NCI-H1694 treated with DMSO at 0.1 percent for 48 hours (cell line): ENCODE measurements at places on chromosomes 1 and 21.
A peak's percentile ranks its signal among the peaks of the same experiment; 100 is the strongest.

DNA sequence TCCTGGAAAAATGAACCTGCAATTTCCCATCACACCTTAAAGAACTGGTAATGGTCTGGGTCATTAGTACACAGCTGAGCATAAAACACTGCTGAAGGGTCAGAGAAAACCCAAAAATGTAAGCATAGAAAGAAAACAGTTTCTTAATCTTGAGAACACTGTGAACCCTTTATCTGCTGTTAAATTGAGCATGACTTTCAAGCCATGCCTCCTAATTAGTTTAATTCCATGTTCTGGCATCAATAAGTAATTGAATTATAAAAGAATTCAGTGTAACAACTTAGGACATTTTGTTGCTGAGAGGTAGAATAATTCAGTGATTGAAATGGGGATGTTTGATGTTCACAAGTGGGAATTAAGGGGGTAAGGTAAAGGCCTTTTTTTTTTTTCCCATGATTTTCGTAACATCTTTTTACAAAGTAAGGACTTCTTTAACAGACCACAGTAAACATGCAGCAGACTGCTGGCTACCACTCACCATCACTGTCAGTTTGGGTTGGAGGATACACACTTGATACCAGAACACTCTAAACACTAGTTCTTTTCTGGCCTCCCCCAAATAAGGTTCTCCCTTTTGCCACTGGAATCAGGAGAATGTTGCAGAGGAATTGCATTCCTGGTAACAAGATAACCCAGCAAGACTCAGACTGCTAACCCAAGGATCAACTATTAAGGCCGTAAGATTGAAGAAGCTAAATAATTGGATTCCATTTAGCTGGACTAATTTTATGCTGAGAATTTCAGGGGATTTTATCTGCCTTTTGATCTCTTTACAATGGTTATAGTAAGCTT lies 3.0 kb downstream of the RWDD3 start:
- no peak for DNase-seq

DNA sequence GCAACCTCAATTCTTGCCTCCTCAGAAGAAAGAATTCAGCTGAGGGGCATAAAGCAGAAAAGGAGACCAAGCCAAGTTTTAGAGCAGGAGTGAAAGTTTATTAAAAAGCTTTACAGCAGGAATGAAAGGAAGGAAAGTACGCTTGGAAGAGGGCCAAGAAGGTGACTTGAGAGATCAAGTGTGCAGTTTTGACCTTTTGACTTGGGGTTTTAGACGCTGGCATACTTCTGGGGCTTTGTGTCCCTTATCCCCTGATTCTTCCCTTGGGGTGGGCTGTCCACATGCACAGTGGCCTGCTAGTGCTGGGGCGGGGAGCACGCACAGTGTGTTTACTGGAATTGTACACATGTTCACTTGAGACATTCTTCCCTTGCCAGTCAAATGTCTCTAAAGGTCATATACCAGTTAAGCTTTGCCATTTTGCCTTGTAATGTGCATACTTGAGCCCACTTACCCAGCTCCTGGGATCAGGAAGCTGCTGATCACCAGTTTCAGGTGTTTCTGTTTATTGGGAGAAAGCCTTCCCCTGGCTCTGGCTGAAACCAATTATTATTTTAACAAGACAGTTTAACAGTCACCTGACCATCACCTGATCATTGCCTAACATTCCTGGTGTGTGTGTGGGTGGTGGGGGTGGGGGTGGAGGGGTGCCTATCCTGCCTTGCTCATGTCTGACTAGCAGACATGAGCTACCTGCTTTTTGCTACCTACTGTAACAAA lies 36.2 kb downstream of the UTP25 start:
- no peak for DNase-seq

DNA sequence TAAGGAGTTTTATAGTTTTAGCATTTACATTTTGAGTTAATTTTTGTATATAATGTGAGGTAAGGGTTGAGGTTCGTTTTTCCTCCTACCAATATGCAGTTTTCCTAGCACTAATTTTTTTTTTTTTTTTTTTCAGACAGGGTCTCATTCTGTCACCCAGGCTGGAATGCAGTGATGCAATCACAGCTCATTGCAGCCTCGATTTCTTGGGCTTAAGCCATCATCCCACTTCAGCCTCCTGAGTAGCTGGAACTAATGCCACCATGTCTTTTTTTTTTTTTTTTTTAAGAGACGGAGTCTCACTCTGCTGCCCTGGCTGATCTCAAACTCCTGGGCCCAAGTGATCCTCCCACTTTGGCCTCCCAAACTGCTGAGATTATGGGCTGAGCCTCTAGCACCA lies 2.5 kb upstream of the UBASH3A start:
- DNase-seq: no peak

GRCh38 chr1:154729031-154729442 lies 121.1 kb upstream of the ADAR start:
- no peak for DNase-seq

GRCh38 chr1:221939607-221940006 lies 197.7 kb upstream of the DUSP10 start:
- DNase-seq: peak; percentile 99

- DNase-seq: no peak
Observed at GRCh38 chr21:41583274-41583790, 75.4 kb upstream of the TMPRSS2 start.

DNA sequence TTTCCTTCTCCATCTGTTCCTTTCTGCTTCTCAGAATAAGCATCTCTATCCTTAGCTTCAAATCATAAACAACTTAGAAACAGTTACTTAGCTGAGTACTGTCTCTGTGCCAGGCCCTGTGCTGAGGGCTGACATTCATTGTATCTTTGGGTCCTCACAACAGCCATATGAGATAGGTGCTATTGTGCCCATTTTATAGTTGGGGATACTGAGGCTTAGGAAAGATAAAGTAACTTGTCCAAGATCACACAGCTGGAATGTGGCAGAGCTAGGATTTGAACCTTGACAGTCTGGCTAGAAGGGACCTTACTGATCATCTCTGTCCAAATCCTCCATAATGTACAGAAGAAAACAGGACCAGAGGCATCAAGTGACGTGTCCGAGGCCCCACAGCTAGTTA lies 25.0 kb downstream of the CD247 start:
- DNase-seq: no peak

DNA sequence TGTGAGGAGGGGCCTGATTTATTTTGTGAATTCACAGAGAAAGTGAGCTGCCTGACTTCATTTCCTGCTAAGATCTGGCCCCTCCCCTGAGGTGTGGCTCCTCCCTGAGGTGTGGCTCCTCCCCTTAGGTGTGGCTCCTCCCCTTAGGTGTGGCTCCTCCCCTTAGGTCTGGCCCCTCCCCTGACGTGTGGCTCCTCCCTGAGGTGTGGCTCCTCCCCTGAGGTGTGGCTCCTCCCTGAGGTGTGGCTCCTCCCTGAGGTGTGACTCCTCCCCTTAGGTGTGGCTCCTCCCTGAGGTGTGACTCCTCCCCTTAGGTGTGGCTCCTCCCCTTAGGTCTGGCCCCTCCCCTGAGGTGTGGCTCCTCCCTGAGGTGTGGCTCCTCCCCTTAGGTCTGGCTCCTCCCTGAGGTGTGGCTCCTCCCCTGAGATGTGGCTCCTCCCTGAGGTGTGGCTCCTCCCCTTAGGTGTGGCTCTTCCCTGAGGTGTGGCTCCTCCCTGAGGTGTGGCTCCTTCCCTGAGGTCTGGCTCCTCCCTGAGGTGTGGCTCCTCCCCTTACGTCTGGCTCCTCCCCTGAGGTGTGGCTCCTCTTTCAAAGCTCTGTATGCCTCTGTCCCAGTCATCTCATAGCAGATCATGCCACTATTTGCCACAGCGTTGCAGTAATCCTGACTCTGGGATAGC lies 26.9 kb upstream of the LRRC3 start:
- no peak for DNase-seq

DNA sequence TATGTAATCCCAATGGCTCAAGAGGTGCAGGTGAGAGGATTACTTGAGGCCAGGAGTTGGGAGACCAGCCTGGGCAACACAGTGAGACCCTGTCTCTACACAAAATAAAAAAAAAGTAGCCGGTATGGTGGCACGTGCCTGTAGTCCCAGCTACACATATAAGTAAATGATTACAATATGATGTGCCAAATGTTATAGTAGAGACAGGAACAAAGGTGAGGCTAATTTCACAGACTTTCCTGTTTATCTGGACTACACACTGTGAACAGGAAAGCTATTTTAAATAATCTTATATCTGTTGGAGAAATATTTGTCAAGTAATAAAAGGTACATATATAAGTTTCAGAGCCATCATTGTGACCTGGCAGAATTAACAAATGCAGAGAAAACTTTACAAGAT lies 77.7 kb downstream of the UROD start:
- DNase-seq: no peak

DNA sequence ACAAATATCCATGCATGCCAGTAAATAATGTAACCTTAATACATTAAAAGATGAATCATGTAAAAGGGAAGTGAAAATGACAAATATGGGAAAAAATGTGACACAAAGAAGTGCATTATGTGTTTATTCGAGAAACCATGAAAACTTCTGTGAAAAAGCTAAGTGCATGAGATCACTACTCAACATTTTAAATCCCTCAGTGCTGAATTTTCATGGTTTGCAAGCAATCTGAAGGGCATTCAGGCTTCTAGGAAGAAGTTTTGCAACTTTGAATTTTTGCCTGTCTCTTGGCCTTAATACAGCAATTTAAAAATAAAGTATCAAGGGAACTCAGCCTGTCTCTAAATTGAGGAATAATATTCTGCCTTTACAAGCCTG lies 78.2 kb downstream of the MAP3K7CL start:
- no peak for DNase-seq

DNA sequence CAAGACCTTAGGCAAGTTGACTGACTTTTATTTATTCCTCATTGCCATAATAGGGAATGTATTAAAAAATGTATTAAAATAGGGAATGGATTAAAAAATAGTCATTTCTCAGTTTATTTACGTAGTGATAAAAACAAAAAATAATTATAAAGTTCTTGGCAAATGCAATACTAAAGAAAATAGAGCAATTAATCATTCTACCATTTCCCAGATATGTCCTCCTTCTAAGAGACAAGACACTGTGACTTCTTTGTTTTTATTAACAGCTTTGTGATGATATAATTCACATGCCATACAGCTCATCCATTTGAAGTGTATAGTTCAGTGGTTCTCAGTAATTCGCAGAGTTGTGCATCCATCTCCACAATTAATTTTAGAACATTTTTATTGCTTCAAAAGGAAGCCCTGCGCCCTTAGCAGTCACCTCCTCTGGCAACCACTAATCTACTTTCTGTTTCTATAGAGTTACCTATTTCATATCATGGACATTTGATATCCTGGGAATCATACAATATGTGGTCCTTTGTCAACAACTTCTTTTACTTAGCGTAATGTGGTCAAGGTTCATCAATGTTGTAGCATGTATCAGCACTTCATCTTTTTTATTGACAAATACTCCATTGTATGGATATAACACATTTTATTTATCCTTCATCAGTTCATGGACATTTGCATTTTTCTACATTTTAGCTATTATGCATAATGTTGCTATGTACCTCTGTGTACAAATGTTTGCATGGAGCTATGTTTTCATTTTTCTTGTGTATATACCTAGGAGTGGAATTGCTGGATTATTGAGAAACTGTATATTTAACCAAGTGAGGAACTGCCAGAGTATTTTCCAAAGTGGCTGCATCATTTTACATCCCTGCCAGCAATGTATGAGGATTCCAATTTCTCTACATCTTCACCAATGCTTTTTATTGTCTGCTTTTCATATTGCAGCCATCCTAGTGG lies 5.6 kb downstream of the TBX19 start:
- DNase-seq: no peak

- DNase-seq: no peak
Observed at GRCh38 chr1:220878191-220879075, 810 bp upstream of the HLX start.

DNA sequence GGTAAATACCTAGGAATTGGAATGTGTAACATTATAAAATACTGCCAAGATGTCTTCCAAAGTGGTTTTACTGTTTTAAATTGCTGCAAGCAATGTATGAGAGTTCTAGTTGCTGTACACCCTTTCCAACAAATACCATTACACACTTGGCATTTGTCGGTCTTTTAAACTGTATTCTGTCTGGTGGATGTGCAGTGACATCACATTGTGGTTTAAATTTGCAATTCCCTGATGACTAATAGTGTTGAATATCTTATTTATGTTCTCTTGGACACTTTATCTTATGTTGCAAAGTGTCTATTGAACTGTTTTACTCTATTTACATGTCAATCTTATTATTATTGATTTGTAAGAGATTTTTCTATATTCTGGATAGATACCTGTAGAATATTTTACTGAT lies 561.2 kb upstream of the B3GALT2 start:
- no peak for DNase-seq

- no peak for DNase-seq
Observed at GRCh38 chr1:227744668-227745067, 9.4 kb downstream of the SNAP47 start.

DNA sequence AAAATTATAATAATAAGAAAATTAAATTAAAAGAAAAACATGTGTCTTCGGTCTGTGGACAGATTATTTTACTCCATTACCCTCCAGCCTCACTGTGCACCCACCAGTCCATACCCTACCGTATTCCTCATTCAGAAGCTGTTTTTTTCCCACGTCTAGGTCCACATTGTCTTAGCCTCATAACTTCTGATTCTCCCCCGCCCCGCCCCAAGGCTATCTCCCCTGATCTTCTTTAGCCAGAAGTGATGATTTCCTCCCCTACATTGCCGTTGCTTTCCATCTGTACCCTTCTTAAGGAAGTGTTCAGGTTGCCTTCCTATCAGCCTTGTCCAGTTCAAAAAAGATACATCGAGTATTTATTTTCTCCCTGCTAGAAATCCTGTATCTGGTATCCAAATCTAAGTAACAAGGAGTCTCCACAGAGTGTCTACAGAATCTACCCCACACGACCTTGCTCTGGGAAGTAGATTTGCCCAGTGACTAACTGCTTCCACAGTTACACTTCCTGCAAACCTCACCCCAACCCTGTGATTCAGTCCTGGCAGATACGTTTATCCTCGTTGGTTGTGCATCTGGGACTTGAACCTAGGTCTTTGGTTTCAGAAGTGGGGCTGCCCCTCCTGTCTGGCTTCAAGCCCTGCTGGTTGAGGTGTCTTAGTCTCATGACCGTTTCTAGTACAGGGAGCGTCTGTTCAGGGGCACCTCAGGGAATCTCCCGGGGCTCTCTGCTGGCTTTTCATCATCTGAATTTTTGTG lies 470.2 kb downstream of the CAMTA1 start:
- DNase-seq: no peak

DNA sequence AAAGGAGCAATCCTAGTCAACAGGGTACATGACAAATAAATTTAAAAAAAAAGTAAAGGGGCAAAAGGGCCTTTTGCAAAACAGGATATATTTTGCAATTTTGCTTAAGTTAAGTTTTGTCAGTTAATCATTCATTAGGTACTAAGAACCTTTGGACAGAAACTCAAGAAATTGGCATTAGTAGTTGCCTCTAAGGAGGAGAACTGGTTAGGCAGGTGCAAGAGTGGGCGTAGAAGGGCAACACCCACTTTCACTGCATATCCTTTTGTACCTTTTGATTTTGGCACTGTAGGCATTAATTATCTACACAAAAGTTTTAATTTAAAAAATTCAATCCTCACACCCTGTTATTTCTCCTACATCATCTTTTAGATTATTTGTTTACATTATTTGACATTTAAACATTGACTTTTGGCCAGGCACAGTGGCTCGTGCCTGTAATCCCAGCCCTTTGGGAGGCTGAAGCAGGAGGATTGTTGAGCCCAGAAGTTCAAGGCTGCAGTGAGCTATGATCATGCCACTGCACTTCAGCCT lies 4.3 kb downstream of the DDAH1 start:
- no peak for DNase-seq
